Suppressor macrophage (primary cell): ENCODE measurements at places on chromosomes 12 and 14.
A peak's percentile ranks its signal among the peaks of the same experiment; 100 is the strongest.

- DNase-seq = no peak
Observed at GRCh38 chr12:119229205-119229604, 50.5 kb downstream of the HSPB8 start.

GRCh38 chr14:24297190-24297964 lies 2.2 kb downstream of the DHRS1 start:
- peak; percentile 38 for DNase-seq

- no peak for DNase-seq
Observed at GRCh38 chr12:52091061-52091460, 11.6 kb downstream of the SMIM41 start.

- DNase-seq = no peak
Observed at GRCh38 chr12:124277394-124278241, 17.3 kb upstream of the RFLNA start.

- no peak for DNase-seq
Observed at GRCh38 chr14:101979666-101980065, 15.3 kb downstream of the DYNC1H1 start.

DNA sequence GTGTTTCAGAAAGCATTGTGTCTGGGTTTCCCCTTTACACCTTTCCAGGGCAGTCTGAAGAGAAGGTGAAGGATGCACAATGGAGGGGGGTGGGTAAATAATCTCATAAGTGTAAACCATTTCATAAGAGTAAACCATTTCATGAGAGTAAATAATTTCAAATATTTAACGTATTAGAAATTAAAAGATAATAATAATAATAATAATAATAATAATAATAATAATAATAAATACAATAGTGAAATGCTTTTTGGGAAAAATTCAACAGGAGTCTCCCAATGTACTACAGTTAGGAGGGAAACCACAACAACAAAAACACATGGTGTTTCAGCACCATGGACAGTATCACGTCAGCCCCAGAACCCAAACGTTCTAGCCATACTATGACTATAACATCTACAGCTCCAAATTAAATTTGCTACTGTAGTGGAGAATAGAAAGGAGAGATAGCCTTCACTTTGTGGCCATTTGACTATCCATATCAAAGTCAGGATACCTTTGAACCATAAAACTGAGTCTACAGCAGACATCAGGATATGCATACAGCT lies 691.8 kb downstream of the BCL11B start:
- DNase-seq = no peak

DNA sequence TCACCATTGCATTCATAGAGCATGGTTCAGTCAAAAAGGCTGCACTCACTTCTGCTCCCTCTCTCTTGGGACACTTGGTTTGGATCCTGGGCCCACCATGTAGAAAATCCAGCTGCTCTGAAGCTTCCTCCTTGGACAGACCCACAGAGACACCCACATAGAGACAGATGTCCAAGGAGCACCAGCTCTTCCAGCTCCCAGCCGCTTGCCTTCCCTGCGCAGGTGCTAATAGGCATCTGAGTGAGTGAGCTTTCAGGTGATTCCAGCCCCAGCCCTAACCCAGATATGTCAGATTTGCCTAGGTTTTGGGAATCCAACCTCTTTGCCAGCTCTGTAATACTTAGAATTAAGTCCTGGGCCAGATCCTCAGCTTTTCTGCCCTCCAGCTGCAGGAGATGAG lies 38.6 kb downstream of the DLK1 start:
- DNase-seq = no peak

- no peak for DNase-seq
Observed at GRCh38 chr14:58769011-58769643, 131.4 kb downstream of the DACT1 start.

GRCh38 chr12:123421314-123421713 lies 15.2 kb downstream of the RILPL2 start:
- no peak for DNase-seq

GRCh38 chr12:19421503-19422282 lies 17.6 kb upstream of the AEBP2 start:
- no peak for DNase-seq

DNA sequence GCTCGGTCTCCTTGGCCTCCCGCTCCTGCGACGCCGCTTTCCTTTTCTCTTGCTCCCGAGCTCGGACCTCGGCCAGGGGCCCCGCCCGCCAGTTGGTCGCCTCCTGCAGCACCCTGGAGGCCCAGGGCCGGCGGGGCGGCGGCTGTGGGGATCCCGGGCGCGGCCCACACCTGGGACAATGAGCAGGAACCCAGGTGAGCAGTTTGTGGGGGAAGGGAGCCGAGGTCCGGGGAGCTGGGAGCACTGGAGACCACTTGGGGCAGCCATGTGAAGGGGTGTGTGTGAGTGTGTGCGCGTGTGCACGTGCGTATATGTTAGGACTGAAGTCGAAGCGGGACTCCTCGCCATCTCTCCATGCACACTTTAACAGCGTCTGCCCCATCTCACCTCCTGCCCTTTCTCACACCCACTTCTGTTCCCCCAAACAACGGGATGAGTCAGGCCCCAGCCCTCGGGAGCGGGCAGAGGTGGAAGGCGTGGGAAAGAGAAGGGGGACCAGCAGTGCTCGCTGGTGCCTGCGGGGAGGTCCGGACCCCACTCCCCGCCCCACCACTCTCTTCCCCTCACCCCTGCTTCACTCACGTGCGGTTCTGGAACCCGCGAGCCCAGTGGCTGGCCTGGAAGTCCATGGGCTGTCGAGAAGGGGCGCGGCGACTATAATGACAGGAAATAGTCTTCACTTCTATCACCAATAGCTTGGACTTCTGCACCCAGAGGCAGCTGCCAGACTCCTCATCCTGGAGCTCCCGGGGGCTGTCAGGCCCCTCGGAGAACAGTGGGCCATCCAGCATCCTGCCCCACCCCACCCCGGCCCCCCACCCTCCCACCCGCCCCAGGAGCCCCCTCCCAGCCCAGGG lies 450 bp downstream of the DDN start:
- no peak for DNase-seq

GRCh38 chr12:95179011-95179410 lies 38.3 kb downstream of the FGD6 start:
- no peak for DNase-seq

DNA sequence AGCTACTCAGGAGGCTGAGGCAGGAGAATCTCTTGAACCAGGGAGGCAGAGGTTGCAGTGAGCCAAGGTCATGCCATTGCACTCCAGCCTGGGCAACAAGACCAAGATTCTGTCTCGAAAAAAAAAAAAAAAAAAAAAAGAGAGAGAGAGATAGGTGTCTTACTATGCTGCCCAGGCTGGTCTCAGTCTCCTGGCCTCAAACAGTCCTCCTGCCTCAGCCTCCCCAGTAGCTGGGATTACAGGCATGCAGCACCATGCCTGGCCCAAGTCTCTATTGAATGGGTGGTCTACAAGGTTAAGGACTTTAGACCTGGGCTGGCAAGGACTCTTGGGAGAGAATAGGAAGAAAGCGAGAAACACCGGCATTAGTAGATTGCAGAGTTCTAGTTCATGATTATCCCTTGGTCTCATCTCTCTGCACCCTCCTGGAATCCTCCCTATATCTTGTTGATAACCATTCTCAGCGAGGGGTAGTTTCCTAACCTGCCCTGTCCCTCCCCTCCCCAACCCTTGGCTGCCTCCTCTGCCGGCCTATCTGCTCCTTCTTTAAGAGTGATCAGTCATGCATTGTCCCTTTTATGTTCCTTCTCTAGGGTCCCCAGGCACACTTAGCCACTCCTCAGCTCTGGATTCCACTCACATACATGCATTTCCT lies 128.1 kb upstream of the MAP1LC3B2 start:
- no peak for DNase-seq

DNA sequence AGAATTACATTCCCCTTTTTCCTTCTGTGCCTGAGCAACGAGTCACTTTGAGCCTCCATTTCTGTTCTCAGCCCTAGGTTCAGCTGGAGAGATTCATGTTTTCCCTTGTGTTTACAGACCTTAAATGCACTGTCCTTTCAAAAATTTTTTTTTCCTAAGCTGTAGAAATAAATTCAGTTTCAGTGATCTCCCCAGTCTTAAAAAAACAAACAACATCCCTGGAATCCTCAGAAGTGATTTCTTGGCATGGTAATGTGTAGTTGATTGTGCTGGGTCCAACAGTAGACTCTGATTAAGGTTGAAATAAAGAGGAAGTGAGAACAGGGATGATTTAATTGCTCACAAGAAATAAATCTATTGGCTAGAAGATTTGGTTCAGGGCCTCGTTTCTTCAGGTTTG lies 89.3 kb downstream of the NTN4 start:
- DNase-seq = no peak

- DNase-seq = peak; percentile 53
Observed at GRCh38 chr12:52860102-52860823, 11.5 kb upstream of the KRT78 start.

DNA sequence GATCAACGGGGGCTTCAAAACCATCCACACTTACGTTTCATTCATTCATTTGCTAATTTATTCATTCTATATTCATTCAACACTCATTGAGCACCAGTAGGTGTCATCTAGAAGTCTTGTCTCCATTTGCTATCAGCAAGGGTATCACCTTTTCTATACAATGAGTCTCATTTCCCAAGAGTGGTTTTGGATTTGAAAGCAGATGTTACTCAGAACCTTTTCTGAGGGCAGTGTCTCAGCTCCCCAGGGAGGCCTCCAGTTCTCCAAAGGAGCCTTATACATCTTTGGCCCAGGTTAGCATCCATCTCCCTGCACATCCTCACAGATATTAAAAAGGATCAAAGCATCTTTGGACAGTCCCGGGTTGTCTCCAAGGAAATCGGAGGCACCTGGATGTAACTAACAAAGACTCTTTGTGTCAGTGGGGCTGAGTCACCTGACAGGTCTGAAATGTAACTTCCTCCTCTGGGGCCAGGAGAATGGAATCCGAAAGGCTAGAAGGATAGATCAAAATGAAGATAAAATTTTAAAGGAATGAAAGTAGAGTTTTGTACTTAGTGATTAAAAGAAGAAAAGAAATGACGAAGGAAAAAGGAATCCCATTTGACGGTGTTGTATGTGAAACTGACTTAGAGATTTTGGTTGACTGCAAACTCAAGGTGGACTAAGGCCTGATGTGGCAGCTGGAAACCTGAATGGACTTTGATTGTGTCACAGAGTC lies 103.0 kb downstream of the VCPKMT start:
- DNase-seq = no peak

GRCh38 chr12:126847005-126847629 lies 1419.9 kb upstream of the TMEM132C start:
- no peak for DNase-seq

- no peak for DNase-seq
Observed at GRCh38 chr12:128420163-128420562, 153.2 kb downstream of the TMEM132C start.

- no peak for DNase-seq
Observed at GRCh38 chr14:105117710-105118385, 50.7 kb downstream of the JAG2 start.

DNA sequence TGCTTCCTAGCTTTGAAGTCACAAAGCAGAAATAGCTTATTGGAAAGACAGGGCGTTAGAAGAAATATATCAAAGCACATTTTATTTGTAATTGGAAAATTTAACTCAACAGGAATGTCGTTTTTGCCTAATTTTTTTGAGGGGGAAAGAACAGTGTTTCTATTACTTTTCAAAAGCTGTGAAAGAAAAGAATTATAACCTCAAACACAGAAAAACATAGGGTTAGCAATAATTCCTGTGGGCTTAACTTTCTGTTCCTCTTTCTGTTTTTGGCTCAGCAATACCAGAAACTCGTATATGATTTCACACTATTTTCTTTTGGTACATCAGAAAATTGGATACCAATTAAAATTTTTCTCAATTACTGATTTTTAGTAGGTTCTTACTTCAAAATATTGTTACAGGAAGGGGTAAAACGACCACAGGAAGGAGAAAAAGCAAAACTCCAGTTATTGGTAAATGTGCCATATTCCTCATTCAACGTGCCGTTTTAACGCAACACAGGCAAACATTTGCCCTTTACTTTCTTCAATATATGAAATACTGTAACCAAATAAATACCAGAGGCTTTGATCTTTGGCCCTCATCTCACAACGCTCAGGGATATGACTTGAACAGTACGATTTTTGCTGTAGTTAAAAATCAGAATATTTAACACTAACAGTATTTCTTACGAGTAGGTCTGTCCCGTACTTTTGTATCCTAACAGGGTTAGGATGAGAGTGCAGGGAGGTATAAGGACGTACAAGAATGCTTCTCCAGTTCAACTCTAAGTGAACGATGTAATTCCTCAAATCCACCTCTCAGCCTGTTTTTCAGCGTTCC lies 1.3 kb upstream of the RNU6-7 start:
- no peak for DNase-seq

DNA sequence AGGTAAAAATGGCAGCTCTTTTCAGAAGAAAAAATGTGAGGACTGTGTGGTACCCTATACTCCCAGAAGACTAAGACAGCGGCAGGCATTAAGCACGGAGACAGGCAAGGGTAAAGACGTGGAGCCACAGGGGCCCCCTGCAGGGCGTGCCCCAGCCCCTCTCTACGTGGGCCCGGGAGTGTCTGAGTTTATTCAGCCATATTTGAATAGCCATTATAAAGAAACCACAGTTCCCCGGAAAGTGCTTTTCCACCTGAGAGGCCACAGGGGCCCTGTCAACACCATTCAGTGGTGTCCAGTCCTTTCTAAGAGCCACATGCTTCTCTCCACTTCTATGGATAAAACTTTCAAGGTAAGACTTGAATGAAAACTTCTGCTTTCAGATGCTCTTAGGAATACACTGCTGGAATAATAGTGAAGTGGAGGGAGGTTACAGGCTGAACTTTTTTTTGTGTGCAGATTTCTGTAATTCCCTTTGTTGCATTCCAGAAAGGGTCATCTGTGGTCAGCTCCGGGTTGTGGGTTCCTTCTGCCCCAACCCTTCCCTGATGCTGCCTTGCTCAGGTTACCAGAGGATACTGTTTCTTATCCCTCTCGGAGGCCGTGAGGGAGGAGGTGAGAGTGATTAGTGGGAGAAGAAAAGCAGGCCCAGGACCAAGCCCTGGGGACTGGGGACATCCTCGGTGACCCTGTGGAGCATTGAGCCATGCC lies 58.4 kb downstream of the SLC25A47 start:
- no peak for DNase-seq

GRCh38 chr12:10279937-10280336 lies 27.7 kb upstream of the KLRD1 start:
- DNase-seq = no peak

- DNase-seq = no peak
Observed at GRCh38 chr12:15179672-15180071, 41.5 kb downstream of the RERG start.

- DNase-seq = peak; percentile 54
Observed at GRCh38 chr14:89378119-89378518, 38.9 kb downstream of the FOXN3 start.

DNA sequence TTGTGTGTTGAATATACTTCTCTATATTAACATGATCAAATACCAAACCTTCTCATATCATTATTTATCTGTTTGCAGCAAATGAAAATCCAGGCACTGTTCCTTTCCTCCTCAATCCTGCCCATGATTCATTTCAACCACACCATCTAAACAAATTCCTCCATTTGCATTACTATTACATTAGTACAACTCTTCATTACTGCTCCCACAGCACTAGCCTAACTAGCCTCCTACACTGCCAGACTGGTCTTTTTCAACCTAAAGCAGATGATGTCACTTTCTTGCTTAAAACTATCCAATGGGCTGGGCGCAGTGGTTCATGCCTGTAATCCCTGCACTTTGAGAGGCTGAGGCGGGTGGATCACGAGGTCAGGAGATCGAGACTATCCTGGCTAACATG lies 117.3 kb upstream of the MYF6 start:
- DNase-seq = no peak

- no peak for DNase-seq
Observed at GRCh38 chr14:64191756-64192155, 102.4 kb downstream of the ESR2 start.

GRCh38 chr14:61484031-61484430 lies 162.7 kb downstream of the PRKCH start:
- no peak for DNase-seq
